ENCODE measurements at places on chromosomes 1 and 21.

- no peak for DNase-seq
These were observed 69.7 kb upstream of the RGL1 start for GRCh38 chr1:183735069-183735860.

DNA sequence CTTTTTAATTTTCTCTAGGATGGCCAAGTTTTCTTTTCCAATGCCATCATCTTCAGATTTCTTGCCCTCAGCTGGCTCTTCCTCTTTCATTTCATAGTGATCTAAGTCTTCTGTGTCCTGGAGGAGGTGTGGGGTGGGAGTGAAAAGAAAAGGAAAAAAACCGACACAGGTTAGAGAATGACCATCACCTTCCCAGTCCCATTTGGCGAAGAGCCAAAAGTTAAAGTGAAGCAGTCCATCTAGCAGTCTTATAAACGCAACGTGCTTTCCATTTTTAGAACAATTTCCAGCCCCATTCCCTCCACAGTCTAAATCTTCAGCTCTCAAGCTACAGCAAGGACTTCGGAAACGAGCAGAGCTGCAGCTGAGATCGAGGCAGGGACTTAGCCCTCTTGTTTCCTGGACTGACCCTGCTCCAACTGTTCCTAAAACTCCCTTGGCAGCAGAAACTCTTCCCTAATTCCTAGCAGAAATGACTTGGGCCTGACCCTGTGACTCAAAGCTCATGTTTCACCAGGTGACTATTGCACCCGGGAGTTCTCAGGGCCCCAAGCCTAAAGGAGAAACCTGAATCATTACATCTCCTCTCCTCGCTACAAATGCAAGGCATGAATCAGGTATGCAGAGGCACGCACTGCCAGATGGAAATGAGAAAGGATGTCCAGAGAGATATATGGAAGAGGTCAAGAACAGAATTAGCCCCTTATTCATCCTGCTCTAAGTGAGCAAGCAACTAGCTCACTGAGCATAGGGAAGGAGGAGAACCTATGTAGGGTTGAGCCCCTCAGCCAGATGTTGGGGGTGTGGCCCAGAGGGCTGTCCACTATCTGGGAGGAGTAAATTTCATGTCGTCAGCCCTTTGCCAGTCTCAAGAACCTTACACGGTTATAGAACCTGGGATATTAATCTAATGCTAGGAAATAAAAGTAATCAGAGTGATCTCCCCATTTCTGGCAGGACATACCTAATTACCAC, 5.1 kb downstream of the UBE2Q1 start:
- no peak for DNase-seq

- DNase-seq, result no peak
These were observed 56.1 kb downstream of the HSF2BP start for GRCh38 chr21:43603233-43603626.

DNA sequence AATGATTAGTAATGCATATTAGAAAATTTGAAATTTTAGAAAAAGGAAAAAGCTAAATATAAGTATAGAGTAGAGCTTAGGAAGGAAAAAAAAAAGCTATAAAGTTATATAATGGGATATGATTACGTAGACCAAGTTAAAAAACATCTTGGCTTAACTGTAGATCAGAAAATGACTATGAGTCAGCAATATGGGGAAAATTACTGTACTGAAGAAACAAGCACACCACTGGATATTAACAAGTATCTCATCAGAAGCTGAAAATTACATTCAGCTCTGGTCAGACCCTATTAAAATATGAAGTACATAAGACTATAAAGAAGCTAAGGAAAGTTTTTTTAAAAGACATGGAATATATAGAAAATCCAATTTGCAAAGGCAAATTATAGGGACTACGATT, 19.5 kb downstream of the DNAJC8 start:
- no peak for DNase-seq

DNA sequence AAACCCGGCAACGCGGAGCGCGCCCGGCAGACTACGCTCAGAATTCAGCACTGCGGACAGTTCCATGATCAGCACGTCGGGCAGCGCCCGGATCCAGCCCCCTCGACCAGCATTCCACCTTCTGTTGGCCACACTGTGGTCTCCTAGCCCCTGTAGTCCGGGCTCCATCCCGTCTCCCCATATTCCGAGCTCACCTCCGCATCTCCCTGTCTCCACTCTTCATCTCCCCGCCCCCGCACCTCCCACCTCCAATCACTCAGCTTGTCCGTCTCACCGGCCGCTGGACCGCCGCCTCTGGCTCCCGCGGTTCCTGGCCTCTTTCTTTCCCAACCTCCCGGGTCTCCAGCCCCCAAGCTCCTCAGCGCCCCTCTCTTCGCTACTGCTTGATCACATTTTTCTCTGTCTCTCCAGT, 500 bp downstream of the EPHA10 start:
- no peak for DNase-seq

- DNase-seq, result no peak
These were observed 152.5 kb downstream of the CDC7 start for GRCh38 chr1:91653183-91653582.

DNA sequence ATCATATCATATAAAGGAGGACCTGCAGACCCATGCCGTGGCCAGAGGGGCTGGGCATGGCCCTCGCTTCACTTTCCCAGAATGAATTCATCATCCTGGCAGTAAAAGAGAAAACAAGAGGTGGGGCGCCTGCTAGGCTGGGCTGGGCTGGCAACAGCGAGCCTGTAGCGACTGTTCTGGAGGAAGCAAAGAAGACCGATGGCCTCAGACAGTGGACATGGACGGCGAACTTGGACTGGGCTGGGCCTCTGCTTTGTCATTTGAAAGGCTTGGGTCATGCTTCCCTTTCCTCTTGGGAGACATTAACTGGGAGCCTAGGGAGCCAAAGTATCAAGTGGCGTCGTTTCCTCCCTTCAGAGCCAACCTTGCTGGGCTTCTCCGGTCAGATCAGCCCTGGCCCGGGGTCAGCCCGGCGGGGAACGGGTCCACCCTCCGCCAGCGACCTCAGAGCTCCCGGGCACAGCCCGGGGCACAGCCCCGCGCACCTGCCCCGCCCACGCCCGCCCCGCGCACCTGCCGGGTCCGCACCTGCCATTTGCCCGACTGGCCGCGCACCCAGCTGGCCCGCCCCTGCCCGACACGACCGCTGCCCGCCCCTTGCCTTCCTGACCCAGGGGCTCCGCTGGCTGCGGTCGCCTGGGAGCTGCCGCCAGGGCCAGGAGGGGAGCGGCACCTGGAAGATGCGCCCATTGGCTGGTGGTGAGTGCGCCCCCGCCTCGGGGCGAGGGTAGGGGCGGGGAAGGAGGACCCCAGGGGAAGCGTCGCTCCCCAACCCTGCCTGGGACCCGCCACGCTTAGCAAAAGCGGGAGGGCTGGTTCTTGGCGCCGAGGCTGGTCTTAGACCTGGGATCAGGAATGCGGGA, at the start of gene FAM3B:
TSS of gene FAM3B (plus strand) at position 602 of the 863 bp plus-strand sequence. CDS start at position 681, 79 bp downstream.
- no peak for DNase-seq

GRCh38 chr1:110746644-110747259, 72.0 kb upstream of the KCNA3 start:
- peak; percentile 21 for DNase-seq

DNA sequence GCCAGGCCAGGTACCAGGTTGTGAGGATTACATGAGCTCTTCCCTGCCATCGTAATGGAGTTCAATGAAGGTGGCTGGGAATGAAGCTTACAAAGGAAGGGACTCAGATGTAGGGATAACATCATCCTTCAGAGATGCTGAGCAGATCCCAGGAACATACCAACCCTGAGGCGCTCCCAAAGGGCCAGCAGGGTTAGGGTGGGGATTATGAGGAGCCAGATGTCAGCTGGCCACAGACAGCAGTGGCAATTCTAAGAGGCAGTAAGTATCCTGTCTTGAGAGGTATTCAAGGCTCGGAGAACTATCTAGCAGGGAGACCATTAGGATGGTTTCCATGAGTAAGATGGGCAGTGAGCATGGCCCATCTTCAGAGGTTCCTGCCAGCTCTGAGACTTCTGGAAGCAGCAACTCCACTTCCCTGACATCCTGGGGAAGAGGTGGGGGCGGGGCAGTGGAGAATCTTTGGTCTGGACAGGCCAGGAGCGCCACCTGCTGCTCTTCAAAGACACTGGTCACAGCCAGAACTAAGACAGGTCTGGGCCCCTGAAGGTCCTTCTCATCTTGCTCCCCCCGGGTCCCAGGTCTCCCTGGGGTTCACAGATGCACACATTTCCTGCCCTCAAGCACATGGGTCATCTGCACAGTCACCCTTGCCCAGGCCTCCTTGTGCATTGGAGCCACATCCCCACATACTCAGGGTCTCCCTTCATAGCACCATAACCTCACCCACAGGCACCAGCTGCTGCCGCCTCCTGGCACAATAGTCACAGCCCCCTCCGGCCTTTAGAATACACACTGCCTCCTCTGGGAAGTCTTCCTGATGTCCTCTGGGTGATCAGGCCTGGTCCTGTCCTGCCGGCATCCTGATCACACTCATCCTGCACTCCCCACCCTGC, 2.7 kb upstream of the SDC3 start:
- peak; percentile 30 for DNase-seq

- no peak for DNase-seq
These were observed 87.6 kb downstream of the GLIS1 start for GRCh38 chr1:53651356-53651755.

DNA sequence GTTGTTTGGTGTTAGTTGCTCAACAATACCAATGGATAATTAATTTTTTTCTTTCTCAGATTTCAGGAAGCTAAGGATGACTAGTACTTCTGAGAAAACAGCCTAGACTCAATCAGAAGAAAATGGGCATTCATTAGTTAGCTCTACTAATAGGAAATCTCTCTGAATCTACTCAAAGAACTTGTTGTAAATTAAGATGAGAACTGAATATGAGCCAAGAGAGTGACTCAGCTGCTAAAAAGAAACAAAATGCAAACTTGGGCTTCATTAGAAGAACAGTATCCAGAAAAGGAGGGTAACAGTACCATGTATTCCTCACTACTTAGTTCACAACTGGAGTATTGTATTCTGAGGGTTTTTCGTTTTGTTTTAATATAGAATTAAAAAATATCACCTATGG, 12.5 kb downstream of the FOXJ3 start:
- DNase-seq, result no peak

DNA sequence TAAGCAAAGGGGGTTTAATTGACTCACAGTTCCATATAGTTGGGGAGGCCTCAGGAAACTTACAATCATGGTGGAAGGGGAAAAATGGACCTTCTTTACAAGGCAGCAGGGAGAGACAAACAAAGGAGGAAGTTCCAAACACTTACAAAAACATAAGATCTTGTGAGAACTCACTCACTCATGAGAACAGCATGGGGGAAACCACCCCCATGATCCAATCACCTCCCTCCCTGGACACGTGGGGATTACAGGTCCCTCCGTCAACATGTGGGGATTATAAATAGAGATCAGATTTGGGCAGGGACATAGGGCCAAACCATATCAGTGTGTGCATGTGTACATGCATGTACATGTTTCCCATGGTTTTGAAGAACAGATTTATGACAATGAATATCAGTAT, 5.5 kb upstream of the SMG7 start:
- no peak for DNase-seq

- no peak for DNase-seq
These were observed 185.1 kb upstream of the LMO4 start for GRCh38 chr1:87143413-87144135.

GRCh38 chr1:9382643-9383491, 90.2 kb downstream of the SPSB1 start:
- DNase-seq, result no peak

DNA sequence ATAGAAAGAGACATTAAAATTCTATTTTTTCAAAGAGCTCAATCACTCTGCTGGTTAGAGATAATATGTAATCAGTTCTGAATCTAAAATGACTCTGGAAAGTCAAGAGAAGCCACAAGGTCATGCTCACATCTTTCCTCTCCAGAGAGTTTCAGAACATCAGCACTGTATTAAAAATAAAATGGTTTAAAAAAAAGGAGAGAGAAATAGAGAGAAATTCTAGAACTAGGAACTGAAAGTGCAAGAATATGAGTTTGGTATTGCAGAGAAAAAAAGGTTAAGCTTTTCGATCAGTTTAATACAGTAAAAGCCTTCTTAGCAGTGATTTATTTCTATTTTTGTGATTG, 44.0 kb upstream of the DIPK1A start:
- no peak for DNase-seq

- no peak for DNase-seq
These were observed 222.5 kb downstream of the SLC45A1 start for GRCh38 chr1:8540261-8540941.
